ENCODE measurements at places on chromosomes 1 and 21.

DNA sequence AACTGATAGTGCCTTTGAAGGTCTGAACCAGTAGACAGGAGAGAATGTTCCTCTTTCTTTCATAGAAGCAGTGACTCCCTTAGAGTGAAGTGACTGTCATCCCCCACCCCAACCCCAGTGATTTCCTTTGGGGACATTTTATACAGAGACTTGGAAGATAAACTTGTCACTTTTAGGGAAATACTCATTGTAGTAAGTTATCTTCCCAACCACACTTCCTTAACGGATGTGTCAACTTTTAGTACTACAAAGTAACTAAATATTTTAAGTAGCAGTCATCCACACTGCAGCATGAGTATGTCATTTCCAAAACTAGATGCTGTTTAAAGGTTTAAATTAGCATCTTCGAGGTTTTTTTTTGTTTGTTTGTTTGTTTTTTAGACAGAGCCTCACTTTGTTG is 13.7 kb downstream of the LRRC8B start:
- DNase-seq, result no peak

- no peak for DNase-seq
Observed at GRCh38 chr1:232062967-232063366, 436.4 kb downstream of the DISC1 start.

DNA sequence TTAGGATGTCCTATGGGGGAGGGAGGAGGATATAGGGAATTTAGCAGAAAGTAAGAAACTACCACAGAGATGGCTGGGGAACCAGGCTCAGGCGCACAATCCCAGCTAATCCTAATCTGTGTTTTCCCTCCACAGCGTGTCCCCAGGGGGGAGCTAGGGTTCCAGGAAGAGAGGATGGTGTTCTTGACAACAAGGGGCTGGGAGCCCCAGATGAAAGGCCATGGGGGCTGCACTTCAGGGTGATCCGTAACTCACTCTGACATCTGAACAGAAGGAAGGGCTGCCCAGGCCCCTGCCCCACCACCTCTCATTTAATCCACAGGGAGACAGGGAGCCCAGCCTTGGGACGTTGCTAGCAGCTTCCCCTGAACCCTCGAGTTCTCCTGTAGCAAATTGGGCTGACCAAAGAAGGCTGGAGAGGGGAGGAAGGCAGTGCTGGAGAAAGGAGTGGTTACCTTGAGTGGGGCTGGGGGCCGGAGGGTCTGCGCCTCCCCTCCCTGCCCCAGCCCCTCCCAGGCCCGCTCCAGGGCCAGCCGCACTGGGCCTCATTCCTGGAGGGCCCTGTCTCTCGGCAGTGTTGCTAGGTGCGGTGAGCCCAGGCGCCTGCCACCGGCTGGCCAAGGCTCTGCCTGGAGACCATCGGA is 131.7 kb downstream of the TMEM53 start:
- DNase-seq, result no peak

GRCh38 chr1:8374356-8374755 is 56.4 kb downstream of the SLC45A1 start:
- no peak for DNase-seq

DNA sequence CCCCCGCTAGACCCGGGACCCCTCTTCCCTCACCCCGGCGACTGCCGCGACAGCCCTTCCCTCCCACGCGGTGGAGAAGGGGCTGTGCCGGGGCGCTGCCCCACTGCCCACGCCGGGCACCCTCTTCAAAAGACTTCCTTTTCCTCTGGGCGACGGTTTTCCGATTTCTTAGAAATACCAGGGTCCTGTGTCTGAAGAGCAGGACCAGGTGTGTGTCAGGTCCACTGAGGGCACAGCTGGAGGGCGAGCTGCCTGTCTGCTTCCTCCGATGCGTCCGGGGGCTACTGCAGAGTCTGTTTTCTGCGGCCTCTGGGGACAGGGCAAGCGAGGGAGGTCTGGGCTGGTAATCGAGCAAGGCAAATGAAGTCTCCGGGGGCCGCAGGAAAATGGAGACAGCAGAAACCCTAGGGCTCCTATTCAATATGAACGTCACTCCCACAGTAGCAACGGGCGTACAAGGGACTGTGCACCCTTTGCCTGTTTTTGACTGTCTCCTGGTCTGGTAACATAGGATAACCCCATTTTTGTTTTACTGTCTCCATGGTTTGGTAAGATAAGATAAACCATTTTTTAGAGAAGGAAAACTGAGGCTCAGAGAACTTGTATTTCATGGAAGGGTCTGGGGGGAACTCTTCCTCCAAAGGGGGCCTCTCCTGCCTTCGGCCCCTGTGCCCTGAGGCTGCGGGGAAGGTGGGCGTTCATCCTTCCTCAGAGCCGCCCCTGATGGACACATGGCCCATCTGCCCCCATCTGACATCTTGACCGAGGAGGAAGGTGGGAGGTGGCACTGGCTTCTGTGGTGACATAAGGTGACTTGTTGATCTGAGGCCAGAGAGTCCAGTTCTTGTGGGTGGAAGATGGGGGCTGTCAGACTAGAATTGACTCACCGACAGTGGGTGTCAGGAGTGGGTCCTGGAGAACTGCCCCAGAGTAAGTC is 970 bp downstream of the TNFRSF1B start:
- peak; percentile 34 for DNase-seq

DNA sequence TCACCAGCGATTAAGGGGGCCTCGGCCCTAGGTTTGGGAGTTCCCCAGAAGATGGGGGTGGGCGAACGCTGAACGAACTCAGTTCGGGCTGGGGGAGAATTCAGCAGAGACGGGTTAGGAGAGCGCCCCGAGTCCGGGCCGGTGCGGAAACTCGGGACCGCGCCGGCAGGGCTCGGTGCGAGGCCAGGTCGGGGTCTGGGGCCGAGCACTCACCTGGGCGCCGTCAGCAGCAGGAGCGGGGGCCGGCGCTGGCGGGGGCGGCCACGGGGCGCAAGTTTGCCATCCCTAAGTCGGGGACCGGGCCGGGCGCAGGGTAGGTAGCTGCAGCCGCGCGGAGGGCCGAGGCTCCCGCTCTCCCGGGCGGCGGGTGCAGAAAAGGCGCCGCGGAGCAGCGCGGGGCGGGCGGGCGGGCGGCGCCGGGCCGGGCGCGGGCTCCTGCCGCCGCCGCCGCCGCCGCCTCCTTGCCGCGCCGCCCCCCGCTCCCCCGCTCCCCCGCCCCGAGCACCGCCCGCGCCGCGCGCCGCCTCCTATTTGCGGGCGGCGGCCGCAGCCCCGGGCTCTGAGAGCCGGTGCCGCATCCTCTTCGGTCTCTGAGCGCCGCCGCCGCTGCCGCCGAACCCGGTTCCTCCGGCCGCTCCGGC is 349 bp downstream of the ADGRB2 start:
- no peak for DNase-seq

- DNase-seq, result no peak
Observed at GRCh38 chr1:161816201-161816600, 50.1 kb downstream of the ATF6 start.

DNA sequence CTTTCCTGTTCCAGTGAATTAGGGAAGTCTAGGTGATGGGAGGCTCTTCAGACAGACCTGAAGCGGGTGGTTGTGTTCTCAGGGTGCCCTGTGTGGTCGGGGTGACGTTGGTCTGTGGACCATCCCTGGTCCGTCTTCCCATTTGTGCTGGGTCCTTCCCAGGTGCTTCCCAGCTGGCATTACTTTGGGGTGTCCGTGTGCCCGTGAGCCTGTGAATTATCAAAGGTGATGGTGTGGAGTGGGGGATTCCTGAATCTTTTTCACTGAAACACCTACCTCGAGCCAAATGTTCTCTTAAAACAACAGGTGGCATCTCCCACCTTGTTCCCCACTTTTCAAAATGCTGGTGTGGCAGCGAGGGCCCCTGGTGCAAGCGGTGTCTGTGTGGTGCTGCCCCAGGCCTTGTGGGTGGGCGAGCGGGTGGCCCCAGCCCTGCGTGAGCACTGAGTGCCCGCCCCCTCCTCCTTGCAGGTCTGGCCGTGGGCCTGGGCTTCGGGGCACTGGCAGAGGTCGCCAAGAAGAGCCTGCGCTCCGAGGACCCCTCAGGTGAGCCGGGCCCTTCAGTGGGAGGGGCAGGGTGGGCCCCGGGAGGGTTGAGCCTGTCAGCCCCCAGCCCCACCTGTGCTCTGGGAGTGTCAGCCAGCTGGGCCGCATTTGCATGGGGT is 37.0 kb downstream of the COQ8A start:
- no peak for DNase-seq

DNA sequence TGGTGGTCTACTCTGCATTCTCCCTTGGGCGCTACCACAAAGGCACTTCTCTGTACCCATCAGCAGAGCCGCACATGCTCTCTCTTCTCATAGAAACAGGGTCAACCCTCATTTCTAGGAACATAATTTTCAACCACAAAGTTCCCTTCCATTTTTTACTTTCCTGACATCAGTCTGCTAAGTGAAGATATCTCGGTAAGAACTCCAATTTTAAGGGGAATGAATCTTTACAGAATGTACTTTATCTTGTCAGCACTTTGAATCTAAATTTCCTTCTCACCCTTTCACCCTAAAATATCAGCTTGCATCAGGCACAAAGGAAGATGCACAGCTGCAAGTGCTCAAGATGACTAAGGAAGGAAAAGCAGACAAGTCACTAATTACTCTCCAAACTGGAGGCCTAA is 545.9 kb downstream of the SMYD3 start:
- DNase-seq, result no peak

GRCh38 chr1:6509919-6510291 is 18.4 kb upstream of the PLEKHG5 start:
- DNase-seq, result no peak

DNA sequence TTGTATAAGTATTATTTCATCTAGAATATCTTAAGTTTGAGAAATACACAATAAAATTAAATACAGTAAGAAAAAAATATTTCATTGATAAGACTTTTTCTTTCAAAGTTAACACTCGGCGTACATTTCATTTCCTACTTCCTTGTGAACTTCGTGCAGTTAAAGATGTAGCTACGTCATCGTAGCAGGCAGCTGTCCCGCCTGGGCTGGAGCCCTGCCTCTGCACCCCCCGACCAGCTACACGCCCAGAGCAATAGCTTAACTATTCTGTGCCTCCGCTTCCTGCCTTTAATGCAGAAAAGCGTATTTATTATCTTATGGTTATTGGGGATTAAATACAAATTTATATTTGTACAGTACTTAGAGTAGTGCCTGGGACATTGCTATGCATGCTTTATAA is 53.5 kb downstream of the CLSTN1 start:
- no peak for DNase-seq

GRCh38 chr1:48738356-48738755 is 38.3 kb downstream of the BEND5 start:
- DNase-seq, result no peak

DNA sequence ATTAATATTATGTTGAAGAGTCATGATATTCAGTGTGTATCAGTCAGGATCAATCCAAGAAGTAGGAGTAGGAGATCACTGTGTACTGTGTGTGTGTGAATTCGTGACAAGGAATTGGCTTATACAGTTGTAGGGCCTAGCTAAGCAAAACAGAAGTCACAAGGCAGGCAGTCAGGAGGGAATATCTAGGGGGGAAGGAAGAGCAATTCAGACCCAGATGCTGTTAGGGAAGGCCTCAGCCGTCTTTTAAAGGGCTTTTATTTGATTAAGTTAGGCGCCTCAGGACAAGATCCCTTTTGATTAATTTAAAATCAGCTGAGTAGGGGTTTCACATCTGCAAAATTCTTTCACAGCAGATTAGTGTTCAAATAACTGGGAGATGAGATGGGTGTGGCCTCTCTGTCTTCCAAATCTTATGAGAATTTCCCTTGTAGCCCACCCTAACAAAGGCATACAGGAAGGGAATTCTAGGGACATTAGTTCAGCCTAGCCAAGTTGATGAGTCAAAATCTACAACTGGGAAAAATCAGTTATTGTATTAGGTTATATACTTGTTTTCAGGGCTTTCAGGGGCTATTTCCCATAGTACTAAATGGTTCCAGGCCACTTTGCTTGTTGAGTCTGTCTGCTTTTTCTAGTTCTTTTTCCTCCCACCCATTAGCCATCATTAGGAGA is 47.4 kb downstream of the ALG6 start:
- no peak for DNase-seq

GRCh38 chr1:181141431-181141910 is 53.0 kb downstream of the IER5 start:
- DNase-seq, result no peak
